ENCODE measurements at places on chromosomes 4 and X.

DNA sequence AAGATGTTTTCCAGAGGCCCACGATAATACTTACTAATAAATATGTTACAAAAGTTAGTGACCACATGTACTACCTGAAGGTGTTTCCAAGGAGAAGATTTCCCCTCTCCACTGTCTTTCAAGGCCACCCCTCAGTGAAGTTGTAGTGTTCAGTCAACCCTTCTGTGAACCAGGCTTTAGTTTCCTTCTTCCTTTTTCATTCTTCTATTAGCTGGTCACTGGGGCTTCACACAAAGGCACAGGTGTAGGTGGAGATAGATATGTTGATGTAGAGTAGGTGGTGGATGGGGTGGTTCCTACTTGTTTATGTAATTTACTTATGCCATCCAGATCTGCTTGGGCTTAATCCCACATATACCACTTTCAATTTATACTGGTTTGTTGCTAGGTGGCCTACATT lies 43.3 kb upstream of the ADAM29 start:
- no peak for DNase-seq

DNA sequence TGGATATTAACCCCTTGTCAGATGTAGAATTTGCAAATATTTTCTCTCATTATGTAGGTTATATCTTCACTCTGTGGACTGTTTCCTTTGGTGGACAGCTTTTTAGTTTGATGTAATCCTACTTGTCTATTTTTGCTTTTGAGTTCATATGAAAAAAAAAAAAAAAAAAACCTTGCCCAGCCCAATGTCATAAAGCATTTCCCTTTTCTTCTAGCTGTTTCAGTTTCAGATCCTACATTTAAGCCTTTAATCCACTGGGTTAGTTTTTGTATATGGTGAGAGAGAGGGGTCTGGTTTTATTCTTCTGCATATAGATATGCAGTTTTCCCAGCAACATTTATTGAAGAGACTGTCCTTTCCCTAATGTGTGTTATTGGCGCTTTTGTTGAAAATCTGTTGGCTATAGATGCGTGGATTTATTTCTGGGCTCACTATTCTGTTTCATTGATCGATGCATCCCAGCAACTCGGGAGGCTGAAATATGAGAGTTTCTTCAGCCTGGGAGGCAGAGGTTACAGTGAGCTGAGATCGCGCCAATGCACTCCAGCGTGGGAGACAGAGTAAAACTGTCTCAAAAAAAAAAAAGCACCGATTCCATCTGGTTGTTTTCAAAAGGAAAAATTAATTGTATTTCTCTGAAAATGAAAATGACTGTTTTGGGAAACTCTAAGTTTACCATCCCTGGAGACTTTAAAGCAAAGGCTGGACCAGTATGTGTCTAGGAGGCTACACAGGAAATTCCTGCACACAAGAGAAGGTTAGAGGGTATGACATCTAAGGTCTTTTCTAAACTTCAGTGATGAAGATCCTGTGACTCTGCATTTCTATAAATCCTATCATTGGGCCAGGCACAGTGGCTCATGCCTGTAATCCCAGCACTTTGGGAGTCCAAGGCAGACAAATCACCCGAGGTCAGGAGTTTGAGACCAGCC lies 35.6 kb downstream of the STEEP1 start:
- no peak for DNase-seq

DNA sequence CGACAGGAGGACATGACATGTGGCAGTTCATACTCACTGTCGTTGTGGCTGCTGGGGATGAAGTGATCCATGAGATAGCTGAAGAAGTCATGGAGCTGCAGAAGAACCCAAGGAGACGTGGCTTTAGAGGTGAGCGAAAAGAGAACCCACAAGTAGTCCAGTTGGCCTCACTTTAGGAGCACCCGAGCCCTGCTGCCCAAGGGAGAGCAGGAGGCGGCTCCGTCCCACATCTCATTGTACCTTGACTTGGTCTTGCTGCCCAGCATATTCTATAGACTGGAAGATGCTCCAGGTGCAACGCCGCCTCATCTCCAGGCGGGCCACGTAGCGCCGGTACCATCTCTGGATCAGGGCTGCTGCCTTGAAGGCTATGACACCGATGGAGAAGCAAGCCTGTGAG lies 10.6 kb downstream of the PPEF2 start:
- DNase-seq = no peak

DNA sequence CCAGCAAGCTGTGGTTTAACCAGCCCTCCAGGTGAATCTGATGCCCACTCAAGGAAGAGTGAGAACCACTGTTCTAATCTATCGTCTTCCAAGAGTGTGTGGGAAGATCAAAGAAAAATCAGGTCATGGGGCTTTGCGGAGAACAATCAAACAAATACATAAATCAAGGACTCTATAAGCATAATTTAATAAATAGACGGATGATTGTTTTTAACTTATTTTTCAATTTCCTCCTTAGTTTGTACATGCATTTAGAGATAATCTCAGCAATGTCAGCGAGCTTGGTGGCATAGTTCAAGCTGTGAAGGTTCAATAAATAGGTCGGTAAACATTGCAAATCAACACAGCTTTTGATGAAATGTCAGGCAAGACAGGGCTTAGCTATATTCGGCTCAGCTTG lies 84.9 kb downstream of the DMD start:
- no peak for DNase-seq

GRCh38 chr4:61507091-61507490 lies 307.0 kb downstream of the ADGRL3 start:
- DNase-seq = no peak

DNA sequence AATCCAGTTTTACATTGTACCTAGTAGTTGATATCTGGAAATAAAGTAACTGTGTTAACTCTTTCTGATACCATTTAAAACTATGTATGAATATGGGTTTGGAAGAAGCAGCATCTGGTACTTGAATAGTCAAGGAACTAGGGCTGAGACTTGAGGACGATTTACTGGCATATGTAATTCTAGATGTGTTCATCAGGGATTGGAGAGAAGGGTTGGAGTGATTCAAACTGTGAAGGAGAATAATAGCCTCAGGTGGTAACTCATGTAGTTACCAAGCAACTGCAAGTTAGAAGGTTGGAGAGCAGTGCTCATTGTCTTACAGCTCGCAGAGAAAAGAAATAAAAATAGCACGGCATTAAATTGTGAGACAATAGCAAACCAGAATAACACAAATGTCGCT lies 29.5 kb upstream of the TXLNG start:
- no peak for DNase-seq

DNA sequence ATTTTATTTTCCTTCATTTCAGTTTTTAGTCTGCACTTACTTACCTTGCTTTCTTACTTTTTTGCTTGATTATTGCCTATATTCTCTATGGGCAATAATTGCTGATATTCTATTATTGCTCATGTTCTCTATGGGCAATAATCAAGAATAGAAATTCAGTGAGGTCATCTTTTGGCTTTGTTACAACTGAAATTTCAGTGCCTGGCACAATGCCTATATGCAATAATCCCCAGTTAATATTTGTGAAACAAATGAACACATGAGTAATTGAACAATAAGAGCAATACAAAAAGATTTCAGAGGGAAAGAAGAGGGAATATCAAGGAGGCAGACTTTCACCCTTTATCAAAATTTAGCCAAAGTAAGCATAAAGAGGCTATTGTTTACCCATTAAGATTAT lies 48.6 kb upstream of the ARSJ start:
- DNase-seq = no peak

GRCh38 chr4:6692806-6693205 lies 872 bp upstream of the S100P start:
- DNase-seq = no peak

GRCh38 chrX:148588649-148589310 lies 88.4 kb downstream of the AFF2 start:
- no peak for DNase-seq

DNA sequence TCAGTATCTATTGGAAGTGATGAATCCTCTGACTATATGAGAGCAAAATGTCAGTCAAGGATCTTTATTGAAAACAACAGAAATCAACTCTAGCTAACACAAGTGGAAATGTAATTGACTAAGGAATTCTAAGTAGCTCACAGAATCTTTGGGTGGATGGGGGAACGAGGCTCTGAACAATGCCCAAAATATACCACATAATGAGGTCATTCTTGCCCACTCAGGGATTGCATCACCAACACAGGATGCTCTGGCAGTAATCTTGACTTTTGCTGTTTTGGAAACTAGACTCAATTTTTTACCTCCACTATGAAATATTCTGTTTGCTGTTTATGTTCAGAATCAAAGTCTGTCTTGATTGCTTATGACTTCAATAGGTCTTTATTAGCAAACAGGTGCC lies 127.4 kb upstream of the UNC5C start:
- DNase-seq = no peak

All from psoas muscle (tissue), 8 donors.